ENCODE measurements at places on chromosomes 6 and 20.

DNA sequence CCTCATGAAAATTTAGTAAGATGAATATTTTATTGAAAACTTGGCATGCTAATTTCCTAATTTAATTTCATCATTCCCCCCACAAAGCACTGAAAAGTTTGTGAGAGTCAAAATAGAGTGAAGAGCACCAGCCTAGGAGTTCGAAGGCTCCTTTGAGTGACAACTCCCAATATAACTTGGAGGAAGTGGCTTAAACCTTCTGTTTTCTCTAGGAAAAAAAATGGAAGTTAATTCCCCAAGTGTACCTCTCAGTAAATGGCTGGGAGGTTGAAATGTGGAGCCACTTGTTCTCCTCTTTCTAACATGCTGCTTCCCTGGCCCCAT, 107.3 kb downstream of the MAP3K7 start:
- DNase-seq: no peak

- DNase-seq: no peak
These were observed 5.4 kb downstream of the VNN2 start for GRCh38 chr6:132752255-132752654.

DNA sequence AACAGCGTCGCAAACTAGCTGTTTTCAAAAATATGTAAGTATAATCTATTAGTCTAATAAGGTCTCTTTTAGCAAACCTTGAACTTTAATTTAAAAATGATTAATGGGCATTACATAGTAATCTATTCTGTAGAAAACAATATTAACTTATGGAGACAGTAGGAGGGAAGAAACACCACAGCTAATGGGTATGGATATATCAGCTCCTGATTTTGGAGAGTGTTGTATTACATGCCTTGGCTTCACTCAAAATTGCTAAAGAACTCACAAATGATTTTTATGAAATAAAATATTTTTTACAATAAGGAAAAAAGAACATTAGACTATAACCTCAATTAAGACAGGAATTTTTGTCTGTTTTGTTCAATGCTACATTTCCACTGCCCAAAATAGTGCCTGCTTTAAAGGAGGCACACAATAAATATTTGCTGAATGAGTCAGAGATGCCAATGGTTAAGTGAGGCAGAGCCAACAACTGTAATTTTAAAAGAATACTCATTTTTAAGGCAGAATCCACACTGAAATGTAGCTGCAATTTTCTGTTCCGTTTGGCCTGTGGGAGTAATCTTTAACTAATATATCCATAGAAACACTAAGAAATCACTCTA, 15.7 kb downstream of the ATG5 start:
- DNase-seq: no peak

DNA sequence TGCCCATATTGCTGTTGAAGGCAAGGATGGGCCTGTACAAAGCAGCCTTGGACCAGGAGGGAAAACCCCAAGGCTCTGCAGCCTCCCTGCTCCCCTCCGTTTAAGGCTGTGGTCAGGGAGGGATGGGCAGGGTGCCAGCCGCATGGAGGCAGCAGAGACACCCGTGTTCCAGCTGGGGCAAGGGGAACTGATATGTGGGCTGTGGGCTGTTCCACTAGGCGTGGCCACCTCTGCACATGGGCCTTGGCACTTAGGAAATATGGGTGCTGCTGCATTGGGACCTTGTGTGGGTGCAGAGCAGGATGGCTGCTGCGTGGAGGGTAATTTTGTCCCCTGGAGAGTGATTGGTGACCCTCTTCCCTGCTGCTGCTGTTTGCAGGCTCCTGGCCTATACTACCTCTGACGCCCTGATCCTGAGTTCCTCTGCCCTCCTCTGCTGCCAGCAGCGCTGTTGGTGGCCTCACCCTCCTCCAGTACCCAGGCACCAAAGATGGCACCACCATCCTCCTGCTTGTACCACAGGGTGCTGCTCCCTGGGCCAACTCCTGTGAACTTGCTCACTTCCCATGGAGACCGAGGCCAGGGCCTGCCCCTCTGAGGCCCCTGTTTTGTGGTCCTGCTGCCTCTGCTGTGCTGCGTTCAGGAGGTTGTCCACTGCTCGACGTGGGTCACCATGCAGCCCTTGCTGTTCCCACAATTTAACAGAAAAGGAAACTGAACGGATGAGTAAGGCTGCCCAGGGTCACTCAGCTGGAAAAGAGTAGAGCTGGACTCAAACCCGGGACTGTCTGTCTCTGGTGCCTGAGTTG, 35.3 kb downstream of the PANK2 start:
- DNase-seq: no peak

- no peak for DNase-seq
These were observed 21.8 kb upstream of the ISM1 start for GRCh38 chr20:13199279-13199678.

DNA sequence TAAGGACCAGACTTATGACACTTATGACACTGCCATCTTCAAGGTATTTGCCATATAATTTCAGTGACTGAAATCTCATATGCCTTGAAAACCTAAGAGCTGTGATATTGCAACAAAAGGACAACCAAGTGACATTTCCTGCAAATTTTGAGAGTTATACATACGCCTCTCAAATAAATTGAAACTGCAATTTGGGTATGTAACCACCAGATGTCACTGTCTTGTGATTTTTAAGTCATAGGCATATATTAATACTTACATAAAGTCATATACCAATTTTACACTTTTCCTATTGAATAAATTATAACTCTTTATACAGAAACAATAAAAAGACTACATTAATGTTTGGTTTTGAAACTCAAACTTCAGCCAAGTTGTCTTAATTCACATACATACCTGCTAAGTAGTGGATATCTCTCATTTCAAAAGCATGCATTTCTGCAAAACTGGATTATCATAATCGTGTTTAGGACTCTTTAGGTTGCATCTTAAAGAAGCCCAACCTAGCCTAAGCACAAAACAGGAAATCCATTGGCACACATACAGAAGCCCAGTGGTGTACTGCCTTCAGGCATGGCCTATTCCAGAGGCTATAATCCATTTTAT, 180.2 kb downstream of the PACRG start:
- DNase-seq: peak; percentile 22

DNA sequence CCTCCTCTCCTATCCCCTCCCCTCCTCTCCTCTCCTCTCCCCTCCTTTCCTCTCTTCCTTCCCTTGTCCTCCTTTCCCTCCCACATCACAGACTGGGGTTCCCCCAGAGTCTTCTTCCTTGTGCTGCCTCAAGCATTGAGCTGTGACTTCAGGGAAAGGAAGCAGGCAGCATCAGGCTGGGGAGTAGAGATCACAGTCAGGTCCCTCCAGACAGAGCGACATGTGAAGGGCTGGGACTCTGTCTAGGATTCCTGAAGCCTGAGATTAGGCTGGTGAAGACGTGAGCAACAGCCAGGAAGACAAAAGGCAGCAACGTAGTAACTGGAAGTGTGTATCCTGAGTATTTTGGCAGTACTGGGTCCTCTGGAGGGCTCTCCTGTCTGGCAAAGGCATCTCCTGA, 265.4 kb upstream of the SUPT3H start:
- DNase-seq: no peak

DNA sequence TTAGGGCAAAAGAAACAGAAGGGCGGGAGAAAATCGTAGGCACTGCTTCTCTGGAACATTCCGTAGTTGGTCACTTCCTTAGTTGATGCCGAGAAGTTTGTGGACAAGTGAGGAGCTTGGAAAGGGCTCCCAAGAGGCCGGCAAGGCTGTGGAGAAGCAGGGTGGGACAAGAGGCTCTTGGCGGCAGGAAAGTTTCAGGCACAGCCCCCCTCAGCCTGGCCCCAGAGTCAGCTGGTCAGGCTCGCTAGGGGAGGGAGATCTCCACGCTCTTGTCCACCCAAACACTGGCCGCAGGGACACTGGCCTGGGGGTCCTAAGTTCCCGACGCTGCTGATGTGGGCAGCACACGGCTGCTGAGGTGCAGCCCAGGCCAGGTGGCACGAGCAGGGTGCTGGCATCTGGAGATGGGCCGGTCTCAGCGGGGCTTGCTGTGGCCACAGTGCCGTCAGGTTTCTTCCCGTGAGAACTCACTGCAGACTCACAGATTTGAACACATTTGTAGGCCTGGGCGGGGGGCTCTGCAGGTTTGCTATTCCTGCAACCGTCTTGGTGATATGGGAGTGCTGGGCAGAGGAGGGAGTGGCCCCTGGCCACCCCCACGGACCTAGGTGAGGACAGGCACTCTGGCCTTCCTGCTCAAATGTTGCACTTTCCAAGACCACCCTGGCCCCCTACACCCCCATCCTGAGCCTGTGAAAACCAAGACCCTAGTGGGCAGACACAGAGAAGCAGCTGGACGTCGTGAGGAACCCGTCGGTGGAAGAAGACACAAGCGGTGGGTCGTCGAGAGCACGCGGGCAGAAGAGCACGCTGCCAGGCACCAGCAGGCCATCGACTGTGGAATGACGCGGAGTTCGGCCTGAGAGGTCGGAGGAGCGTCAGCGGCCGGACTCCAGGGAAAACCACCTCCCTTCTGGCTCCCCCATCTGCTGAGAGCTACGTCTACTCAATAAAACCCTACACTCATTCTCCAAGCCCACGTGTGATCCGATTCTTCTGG, 160.1 kb downstream of the ERMARD start:
- no peak for DNase-seq

DNA sequence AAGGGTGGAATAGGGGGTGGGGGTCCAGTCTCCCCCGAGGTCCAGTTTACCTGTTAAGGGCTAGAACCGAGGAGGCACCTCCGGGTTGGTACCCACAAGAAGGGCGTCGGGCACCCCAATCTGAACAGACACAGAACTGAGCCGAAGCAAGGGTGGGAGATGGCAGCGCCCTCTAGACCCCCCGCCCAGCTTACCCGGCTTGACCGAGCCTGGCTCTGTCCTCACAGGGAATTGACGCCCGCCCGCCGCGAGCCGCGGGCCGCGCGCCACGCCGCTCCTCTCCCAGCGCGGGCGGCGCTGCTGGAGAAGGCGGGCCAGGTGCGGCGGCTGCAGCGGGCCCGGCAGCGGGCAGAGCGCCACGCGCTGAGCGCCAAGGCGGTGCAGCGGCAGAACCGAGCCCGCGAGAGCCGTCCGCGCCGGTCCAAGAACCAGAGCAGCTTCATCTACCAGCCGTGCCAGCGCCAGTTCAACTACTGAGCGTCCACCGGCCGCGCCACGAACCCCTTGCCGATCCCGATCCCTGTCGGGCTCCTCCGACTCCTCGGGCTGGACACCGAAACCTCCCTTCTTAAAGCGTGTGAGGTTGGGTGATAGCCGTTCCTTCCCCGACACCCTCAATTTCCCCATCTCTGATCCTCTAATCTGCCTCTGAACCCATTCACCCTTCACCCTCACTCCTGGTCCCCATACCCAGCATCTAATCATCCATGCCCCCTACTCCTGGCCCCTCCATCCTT, 5.9 kb downstream of the TP53INP2 start:
- DNase-seq: no peak

DNA sequence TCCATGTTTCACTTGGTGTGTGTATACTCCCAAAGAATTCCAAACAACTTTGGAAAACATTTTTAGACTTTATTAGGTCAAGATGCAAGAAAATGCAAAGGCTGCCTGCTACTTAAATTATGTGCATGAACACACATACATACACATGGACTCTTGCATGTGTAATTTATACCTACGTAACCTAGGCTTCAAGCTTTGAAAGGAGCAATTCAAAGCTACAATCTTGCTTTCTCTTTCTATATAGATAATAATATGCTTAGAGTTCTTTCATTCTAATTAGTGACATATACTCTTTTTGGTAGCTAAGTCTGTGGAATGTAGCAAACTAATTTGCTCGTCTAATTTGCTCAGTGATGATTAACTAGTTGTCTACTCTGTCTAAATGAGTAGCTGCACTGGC, 146.5 kb downstream of the EPHA7 start:
- DNase-seq: no peak

DNA sequence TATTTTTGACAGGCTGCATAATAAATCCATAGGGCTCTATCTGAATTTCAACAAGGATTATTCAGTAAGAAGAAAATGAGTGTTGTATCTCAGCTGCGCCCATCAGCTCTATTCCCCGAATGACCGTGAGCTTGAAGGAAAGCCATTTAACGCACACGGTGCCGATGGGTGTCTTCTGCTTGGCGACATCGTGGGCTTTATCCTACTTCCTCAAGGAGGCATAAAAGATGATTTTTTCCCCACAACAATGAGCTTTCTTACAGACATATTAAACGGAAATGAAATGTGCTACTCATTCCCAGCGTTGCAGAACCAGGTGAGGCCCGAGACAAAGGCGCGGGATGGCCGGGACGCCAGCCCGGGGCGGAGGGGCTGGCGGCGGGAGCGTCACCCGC, 710 bp downstream of the DYNLT1 start:
- DNase-seq: no peak

- no peak for DNase-seq
These were observed 34.7 kb downstream of the CPNE5 start for GRCh38 chr6:36804563-36804962.

GRCh38 chr20:43981540-43981939, 66.9 kb downstream of the TOX2 start:
- DNase-seq: no peak

GRCh38 chr6:126293891-126294524, 45.9 kb upstream of the CENPW start:
- no peak for DNase-seq

DNA sequence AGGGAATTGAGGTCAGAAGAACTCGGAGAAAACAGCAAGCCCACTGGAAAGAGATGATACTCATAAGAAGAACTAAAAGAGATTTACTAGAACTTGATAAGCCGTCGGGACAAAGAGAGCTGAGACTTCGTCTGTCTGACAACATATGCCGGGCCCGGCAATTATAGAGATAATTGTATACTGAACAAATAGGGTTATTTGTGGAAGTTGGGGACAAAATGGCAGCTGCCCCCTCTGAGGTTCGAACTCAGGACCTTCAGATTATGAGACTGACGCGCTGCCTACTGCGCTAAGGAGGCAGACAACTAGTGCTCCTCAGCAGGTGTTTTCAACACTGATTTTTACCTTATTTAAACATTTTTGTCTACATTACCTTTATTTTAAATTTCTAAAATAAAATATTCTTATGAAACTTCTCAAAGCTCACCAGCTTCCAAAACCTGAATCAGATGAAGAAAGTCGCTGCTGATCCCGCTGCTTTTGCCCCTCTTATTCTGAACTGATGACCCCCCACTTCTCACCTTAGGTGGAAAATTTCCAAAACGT, 29.3 kb upstream of the TRIM27 start:
- no peak for DNase-seq

- DNase-seq: no peak
These were observed 54.4 kb downstream of the TPD52L1 start for GRCh38 chr6:125207956-125208355.

- no peak for DNase-seq
These were observed 105.7 kb upstream of the LGSN start for GRCh38 chr6:63425493-63425892.

DNA sequence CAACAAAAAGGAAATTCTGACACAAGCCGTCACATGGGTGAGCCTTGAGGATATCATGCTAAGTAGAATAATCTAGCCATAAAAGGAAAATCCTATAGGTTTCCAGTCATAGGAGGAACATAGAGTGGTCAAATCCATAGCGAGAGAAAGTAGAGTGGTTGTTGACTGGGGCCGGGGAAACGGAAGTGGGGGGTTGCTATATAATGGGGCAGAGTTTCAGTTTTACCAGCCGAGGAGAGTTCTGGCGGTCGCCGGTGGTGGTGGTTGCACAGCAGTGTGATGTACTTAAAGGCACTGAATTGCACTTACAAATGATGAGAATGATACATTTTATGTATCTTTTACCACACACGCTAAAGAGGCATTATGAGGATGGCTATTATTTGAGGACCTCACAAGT, 4.9 kb downstream of the GPR31 start:
- DNase-seq: peak; percentile 53
